ENCODE measurements at places on chromosomes 13 and 19.

DNA sequence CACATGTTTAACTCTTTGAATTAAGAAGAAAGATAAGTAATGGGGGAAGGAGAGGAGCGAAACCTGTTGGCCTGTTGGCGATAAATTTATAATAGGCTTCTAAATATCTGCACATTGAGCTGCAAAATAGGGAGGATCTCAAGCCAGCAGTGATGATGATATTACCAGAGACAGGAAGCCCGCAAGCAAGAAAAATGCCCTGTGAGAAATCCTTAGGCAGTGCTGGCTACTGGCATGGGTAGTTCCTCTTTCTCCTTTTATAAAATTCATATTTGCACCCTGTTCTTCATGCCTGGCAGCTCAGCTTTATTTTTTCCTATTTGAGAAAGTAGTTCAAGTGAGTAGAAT is 858 bp upstream of the USP12 start:
- no peak for DNase-seq

- DNase-seq, result no peak
These were observed 25.5 kb upstream of the ATP12A start for GRCh38 chr13:24654741-24655140.

- peak; percentile 90 for DNase-seq
These were observed 9.8 kb upstream of the LIN7B start for GRCh38 chr19:49104229-49104864.

GRCh38 chr19:51120160-51120559 is 4.5 kb upstream of the SIGLEC9 start:
- DNase-seq, result no peak

DNA sequence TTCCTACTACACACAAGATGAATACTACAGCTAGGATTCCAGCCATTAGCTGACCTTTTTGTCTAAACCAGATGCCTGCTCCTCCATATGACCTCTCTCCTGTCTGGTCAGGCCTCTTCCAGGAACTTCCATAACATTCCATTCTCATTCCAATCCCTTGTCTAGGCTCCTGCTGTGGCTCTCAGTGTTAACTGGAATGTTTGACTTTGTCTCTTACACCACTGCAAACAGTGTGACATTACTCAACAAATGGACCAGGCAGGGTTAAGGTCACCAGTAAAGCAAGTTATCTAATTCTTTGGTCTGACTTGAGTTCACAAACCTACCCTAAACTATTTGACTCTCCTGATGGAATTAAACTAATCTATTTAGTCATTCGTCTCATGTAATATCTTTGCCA is 2.1 kb upstream of the GPC6 start:
- DNase-seq, result no peak

- DNase-seq, result no peak
These were observed 24.7 kb downstream of the ARID3A start for GRCh38 chr19:950352-951066.

DNA sequence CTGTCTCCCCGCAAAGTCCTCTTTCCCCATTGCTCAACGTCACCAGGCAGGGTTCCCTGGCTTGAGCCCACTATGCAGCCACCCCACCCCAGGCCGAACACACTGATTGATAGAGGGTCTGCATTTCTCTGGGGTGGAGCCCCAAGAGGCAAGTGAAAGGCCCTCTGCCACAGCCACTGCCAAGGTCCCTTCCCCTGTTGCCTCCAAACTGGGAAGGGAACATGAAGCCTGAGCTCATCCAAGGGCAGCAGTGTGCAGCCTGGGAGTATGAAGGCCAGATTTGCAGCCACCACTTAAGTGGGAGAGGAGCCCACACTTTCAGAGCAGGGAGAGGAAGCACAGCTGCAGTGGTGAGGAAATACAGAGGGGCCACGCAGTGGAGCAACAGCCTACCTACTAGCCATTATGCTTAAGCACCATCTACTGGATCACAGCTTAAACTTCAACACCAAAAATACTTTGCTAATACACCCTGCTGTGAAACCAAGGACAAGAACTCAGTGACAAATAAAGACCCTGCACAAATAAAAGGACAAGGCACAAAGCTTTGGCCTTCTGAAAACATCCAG is 48.6 kb downstream of the UBL3 start:
- no peak for DNase-seq

GRCh38 chr19:52307275-52307674 is 10.3 kb downstream of the ZNF480 start:
- DNase-seq, result peak; percentile 45

- no peak for DNase-seq
These were observed 303.5 kb downstream of the TEX29 start for GRCh38 chr13:111623743-111624505.

DNA sequence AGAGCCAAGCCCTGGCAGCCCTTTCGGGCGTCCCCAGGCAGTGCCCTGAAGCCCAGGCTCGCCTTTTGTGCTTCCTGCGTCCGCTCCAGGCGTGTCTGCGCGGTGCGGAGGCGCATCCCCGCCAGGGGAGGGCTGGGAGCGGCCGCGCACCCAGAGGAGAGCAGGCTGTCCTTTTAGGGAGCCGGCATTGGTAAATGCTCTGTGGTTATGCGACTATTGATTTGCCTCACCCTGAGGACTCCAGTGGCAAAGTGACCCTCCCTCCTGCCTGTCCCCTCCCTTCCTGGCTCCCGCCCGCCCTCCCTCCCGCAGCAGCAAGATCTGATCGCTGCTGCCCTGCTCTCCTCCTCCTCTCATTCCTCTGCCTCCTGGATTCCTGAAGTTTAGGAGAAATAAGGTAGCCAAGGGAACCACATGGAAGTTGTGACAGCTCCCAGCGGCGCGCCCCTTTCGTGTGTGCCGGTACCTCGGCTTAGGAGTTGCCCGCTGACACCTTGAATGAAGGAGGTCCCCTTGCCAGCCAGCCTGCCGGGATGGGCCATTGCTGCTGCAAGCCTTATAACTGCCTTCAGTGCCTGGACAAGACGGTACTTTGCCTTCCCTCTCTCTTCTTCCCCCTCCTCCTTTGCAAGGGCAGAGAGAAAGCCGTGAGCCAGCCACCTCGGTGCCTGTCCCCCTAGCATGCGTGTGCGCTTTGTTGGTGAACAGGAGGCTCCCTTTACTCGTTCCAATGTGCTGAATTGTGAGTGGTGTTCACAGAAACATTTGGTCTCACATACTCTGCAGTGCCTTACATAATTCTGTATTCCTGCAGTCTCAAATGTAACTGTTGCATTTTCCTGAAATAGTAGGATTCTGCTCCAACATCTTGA is 166.9 kb downstream of the SLC7A1 start:
- peak; percentile 63 for DNase-seq

DNA sequence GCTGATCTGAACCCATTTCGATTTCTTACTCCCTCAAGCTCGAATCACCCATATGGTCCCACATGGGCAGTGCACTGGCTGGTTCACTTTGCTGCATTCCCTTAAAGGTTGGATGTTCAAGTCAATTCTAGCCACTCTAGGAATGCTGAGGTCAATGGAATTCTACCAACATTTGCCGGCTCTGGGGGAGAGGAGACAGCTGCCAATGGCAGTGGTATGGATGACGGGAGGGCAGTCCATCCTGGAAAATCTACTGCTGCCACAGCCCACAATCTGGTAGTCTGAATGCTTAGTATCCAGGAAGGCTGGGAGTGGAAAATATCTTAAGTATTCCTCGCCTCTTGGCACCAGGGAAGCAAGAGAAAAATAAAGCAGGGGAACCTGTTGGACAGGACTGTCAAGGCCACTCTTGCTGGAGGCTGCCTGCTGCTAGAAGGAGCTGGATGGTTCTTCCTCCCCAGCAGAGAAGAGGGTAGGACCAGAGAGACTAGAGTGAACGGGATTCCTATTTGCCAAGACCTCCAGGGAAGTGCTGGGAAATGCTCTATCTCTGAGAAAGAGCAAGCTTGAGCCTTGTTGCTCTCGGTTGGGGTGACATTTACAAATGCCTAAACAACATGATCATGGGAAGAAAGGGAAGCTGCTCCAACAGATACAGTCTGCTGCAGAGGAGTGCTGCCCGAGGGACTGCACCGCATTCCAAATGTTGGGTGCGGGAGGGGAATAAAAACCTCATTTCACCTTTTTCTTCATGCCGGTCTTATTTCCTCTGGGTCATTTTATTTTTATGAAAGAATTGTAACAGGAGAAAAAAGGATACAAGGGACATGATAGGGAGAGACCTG is 20.7 kb upstream of the HMGB1 start:
- no peak for DNase-seq

- no peak for DNase-seq
These were observed 249.2 kb downstream of the SHISA2 start for GRCh38 chr13:25802579-25802978.

- peak; percentile 82 for DNase-seq
These were observed 21.5 kb upstream of the SGCG start for GRCh38 chr13:23159205-23159759.

DNA sequence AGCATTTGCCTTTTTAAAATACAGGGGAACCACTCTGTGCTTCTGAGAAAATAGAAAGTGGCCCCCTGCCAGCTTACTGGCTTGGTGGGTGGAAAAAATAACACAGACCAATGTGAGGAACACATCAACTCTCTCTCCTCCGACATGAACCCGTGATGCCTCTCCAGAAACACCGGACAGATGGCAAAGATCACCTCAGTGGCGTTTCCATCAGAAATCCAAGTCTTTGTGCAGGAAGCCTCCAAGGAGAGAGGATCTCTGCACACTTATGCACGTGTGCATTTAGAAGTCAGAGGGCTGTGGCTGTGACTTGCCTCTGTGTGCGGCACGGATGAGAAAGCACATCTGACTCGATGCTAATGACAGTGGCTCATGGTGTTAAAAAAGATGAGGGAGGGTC is 112.3 kb upstream of the KLF12 start:
- no peak for DNase-seq

DNA sequence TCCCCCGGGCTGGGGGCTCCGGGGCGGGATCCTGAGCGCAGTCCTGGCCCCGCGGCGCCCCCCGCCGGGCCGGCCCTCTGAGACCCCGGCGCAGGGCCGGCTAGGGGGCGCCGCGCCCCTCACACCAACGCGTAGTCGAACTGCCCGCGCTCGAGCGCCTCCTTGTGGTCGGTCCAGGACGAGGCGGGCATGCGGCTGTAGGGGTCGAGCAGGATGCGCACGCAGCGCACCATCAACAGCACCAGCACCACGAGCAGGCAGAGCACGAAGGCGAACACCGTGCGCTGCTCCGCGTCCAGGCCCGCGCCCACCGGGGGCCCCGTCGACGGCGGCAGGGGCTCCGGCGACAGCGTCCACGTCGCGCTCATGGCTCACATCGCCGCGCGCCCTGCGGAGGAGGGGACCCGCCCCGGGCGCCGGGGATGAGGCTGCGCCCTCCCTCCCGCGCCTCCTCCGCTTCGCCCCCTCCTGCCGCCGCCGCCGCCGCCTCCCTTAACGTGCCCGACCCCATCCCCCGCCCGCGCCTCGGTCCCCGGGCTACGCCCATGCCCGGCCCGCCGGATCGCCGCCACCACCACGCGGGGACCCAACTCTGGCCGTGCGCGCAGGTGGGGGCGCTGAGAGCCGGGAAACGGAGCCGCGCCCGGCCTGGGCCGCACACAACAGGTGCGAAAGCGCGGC is 624 bp downstream of the CTXN1 start:
- DNase-seq, result peak; percentile 97

DNA sequence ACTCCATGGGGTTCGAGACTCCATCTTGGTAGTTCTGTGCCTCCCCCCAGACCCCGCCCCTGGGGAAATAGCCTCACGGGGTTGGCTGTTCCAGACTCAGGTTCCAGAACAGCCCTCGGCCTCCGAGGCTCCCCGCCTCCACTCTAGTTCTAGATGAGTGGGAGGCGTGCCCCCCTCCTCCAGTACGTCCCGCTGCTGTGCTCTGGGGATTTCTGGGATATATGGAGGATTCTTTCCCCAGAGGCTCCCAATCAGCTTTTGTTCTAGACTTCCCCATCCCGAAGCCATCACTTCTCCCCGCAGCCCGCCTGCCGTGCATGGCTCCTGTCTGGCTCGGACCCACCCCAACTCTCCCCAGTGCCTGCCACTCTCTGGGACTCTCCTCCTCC is 1.9 kb upstream of the CACNG7 start:
- peak; percentile 32 for DNase-seq

DNA sequence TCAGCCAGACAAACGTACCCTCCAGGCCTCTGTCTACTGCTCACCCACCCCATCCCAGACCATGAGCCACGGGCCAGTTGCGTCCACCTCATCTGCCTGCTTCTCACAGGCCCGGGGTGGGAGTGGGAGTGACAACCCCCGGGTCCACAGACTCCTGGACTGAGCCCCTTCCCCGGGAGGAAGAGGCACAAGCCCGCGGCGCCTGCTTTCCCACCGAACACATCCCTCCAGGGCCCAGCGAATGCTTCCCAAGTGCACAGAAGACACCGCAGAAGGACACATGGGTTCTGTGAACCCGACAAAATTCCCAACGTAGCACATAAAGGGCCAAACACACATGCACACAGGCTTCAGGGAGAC is 18.0 kb upstream of the PLPP2 start:
- no peak for DNase-seq

- peak; percentile 75 for DNase-seq
These were observed 8.8 kb downstream of the PPP1R13L start for GRCh38 chr19:45395821-45396617.

DNA sequence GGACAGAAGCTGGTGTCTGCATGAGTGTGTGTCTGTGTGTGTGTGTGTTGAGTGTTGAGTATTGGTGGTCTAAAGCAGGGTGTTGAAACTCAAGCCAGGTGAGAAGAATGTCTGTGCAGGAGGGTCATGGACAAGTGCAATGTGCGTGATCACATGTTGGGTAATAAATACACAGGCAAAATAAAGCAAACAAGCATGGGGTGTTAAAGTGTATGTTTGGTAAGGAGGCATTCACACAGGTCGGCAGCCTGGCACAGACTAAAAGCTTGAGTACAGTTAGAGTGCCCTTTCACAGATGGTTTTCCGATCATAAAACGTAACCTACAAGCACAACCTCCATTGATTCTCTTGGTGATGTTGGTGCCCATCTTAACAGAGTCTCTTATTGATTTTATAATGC is 476.9 kb upstream of the KLHL1 start:
- DNase-seq, result no peak

GRCh38 chr13:33548069-33548468 is 262.5 kb upstream of the STARD13 start:
- DNase-seq, result no peak

- no peak for DNase-seq
These were observed 888.6 kb downstream of the DIAPH3 start for GRCh38 chr13:59274958-59275727.

DNA sequence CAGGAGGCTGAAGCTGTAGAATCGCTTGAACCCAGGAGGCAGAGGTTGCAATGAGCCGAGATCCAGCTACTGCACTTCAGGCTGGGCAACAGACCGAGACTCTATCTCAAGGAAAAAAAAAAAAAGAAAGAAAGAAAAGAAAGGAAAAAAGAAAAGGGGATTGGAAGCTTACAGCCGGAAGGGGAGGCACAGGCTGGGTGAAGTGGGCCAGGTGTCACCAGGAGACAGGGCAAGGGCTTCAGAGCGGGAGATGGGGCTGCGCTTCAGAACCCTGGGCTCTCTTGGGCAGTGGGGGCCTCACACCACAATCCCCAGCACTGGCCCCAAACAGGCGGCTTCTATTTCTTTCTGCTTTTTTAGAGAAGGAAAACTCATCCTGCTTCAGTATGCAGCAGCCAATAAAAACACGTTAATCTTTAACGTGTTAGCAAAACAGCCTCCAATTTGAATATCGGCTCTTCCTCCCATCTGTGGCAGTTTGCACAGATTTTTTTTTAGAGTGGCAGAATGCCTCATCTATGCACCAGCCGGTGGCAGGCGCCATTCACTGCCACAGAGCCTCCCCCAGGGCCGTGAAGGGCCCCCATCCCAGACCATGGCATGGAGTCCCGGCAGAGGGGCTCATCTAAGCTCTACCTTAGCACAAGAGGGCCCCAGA is 46.6 kb upstream of the C19orf12 start:
- no peak for DNase-seq

Data from glutamatergic neuron (in vitro differentiated cells).